ENCODE measurements at places on chromosomes 11 and 22.

DNA sequence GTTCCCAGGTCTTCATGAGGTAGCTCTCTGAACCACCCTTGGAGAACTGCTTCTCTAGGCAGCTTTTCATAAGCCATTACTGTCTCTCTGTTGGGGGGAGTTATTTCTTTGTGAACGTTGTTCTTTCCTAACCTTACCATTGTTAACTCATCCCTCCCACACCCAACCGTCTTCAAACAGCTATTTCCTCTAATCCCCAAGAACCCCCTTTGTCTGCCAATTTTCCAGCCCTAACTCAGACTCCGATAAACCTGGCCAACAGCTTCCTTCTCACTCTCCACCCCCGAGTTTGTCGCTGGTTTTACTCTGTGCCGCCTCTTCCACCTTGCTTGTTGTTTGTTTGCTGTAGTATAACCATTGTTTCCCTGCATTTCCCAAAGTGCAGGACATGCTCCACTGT lies 131.5 kb downstream of the CCDC34 start:
- no peak for DNase-seq

DNA sequence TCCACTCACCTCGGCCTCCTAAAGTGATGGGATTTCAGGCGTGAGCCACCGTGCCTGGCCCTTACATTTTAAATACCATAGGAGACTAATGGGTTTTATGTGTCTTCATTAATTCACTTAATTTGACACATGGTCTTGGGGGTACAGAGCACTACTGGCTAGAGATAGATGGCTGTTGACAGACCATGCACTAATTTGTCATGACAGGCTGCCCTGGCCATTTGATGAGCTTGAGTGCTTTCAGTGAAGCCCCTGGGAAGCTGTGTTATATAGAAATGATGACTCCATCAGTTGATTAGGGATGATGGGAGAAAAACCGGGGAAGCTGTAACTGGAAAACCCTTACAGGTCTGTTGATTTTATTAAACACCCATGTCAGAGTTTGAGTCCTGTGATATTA lies 6.6 kb downstream of the PHF5A start:
- no peak for DNase-seq

DNA sequence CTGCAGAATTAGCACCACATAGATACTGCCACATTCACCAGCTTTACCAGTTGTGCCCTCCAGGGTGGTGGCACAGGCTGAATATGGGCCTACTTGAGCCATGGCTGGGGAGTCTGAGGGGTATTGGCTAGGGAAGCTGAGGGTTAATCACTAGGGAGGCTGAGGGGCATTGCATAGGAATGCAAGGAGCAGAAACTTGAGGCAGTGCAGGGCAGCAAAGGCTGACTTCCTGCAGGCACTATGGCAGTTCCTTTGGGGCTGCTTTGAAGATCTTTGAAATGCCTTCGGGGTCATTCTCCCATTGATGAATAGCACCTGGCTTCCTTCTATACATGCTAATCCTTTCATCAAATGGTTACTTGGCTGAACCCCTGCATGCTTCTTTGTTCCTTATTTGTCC lies 171.5 kb downstream of the RCN1 start:
- DNase-seq, result no peak

- no peak for DNase-seq
These were observed 93.2 kb downstream of the GGTLC2 start for GRCh38 chr22:22737590-22737989.

- DNase-seq, result no peak
These were observed 13.3 kb downstream of the PARVA start for GRCh38 chr11:12390687-12391110.

DNA sequence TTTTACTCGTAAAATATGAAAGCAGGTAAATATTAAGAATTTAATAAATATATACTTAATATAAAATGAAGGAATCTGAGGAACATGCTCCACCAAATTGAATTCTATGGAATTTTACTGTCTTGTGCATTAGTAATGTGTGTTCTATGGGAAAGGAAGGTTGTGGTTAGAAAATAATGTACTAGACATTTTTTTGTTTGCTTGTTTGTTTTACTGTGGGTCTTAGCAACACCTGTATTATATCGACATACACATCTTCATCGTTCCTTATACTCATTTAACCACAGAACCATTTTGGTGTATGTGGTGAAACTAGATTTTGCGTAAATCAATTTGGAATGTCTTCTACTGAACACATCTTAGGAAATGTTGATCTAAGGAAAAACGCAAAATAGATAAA lies 114.1 kb upstream of the MTMR2 start:
- peak; percentile 58 for DNase-seq

DNA sequence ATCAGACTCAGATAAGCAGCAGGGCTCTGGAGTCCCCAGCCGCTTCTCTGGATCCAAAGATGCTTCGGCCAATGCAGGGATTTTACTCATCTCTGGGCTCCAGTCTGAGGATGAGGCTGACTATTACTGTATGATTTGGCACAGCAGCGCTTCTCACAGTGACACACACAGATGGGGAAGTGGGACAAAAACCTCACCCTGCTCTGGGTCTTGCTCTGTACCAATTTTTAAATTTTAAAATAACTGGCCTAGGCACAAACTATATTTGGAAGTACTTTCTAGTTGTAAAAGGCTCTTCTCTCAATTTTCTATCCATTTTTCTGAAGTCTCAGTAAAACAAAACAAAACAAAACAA lies 131.7 kb downstream of the VPREB1 start:
- no peak for DNase-seq

DNA sequence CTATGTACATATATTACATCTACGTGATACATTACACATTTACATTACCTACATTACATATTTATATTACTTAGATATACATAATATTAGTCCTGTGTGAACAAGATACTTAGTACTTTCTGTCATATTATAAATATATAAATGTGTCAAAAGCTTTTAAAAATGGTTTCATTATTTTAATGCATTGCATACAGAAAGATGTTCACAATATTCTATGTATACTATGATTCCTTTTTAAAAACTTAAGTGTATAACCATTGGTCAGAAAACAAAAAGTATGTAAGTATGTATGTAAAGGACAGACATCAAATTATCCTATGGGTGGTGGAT lies 647 bp upstream of the ZW10 start:
- DNase-seq, result no peak

Data from fibroblast of villous mesenchyme (primary cell).